Gastroesophageal sphincter (tissue), 4 donors: ENCODE measurements at places on chromosomes 2 and 18. TPM values are rescaled to one million over a fixed set of nuclear protein-coding genes. Genes with fewer than 3 reads are reported as not detected.
A peak's percentile ranks its signal among the peaks of the same experiment; 100 is the strongest.

GRCh38 chr2:239540174-239540573, 139.4 kb upstream of the HDAC4 start:
- H3K27me3 ChIP-seq = no peaks in the 10 kb centered on the region
- no peaks in the 10 kb centered on the region for H3K4me1 ChIP-seq

GRCh38 chr2:167869200-167869599, 378.2 kb downstream of the STK39 start:
- no peaks in the 10 kb centered on the region for H3K27me3 ChIP-seq
- H3K4me3 ChIP-seq = no peak overlapping the region
- ATAC-seq = no peak
- H3K36me3 ChIP-seq = no peaks in the 10 kb centered on the region
- H3K27ac ChIP-seq = no peak overlapping the region

- no peaks in the 10 kb centered on the region for H3K4me1 ChIP-seq
- H3K4me3 ChIP-seq = no peak overlapping the region
- H3K36me3 ChIP-seq = no peaks in the 10 kb centered on the region
- H3K27ac ChIP-seq = no peak overlapping the region
- H3K27me3 ChIP-seq = no peaks in the 10 kb centered on the region
These were observed 17.3 kb downstream of the C2orf42 start for GRCh38 chr2:70173520-70173919.

DNA sequence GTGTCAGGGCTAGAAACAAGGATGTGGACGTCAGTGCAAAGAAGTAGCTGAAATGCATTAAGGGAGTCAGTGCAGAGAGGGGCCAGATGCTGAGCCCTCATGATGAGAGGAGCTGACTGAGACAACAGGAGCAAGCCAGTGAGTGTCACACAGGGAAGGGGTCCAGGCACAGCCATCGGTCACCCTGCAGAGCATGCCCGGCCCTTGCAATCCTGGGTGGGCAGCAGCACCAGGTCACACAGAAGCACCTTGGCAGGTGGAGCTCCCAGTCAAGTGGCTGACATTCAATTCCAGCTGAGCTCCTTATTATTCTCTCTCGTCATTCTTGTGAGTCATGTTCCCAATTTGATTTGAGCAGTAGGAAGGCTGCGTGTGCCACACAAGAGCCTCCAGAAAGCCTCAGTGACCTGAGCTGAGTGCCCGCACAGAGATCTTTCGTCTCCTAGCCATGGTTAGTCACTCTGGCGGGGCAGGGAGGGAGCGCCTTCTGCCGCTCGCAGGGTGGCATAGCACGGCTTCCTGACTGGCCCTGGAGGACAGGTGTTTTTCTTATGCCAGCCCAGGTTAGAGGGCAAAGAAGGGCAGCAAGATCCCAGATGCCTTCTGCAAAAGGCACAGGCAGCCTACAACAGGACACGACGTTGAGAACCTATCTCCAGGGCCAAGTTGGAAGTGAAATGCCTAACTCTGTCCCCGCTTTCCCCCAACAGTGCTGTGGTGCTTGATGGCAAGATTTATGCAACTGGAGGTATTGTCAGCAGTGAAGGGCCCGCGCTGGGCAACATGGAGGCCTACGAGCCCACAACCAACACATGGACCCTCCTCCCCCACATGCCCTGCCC, 220.9 kb downstream of the ATAD2B start:
- H3K36me3 ChIP-seq = no peaks in the 10 kb centered on the region
- no peaks in the 10 kb centered on the region for H3K4me1 ChIP-seq
- H3K4me3 ChIP-seq = no peak overlapping the region
- H3K27ac ChIP-seq = peak overlapping the region; percentile 70

DNA sequence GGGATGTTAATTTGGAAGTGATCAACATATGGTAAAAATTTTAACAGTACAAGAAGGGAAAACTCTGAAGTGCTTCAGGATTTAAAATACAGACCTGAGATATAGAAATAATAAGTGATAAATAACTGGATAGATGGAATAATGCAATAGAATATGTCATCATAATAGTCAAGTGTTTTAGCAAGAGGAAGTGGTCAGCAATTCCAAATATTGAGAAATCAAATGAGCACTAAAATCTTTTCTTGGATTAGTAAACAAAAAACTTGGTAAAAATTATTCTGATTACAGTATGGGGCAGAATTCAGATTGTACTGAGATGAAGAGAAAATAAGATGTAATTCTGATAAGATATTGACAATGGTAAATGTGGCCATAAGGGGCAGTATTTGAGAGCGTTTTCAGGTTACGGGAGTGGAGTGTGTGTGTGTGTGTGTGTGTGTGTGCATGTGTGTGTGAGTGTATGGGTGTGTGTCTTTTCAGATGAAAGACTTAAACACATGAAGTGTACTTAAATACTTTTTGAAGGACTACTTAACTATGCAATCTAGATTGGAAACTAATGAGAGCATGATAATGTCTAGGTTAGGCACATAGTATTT, 217.9 kb upstream of the ITGA4 start:
- ATAC-seq = no peak
- no peaks in the 10 kb centered on the region for H3K27me3 ChIP-seq
- no peaks in the 10 kb centered on the region for H3K36me3 ChIP-seq
- no peak overlapping the region for H3K27ac ChIP-seq

GRCh38 chr2:126797622-126798275, 100.9 kb upstream of the TEX51 start:
- no peak overlapping the region for H3K4me3 ChIP-seq
- ATAC-seq = no peak
- no peaks in the 10 kb centered on the region for H3K36me3 ChIP-seq
- no peak overlapping the region for H3K27ac ChIP-seq
- no peaks in the 10 kb centered on the region for H3K4me1 ChIP-seq

GRCh38 chr2:16243411-16243996, 303.2 kb downstream of the MYCN start:
- H3K4me3 ChIP-seq = no peak overlapping the region
- no peaks in the 10 kb centered on the region for H3K4me1 ChIP-seq
- H3K27ac ChIP-seq = no peak overlapping the region
- ATAC-seq = no peak
- H3K36me3 ChIP-seq = no peaks in the 10 kb centered on the region

DNA sequence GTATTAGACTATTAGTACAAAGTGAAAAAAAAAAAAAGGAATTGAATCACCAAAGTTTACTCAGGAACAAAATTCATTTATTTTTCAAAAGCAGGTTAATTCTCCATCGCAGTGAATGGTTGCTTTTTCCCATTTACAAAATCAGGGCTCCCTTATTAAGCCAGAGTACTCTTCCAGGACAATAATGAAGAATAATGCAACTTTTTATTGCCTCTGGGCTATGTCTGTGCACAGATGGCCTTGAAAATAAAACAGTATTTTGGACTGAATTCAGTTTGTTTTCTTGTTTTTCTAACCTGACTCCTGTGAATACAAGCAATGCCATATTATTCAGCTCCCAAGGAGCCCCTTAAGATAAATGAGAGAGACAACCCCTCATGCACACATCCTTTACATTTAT, 246.8 kb downstream of the KCNS3 start:
- no peak overlapping the region for H3K27ac ChIP-seq
- no peaks in the 10 kb centered on the region for H3K27me3 ChIP-seq
- H3K36me3 ChIP-seq = no peaks in the 10 kb centered on the region

GRCh38 chr2:37563375-37564015, 107.9 kb downstream of the CDC42EP3 start:
- H3K4me1 ChIP-seq = peaks cover 10% of the 10 kb centered on the region
- H3K4me3 ChIP-seq = no peak overlapping the region
- H3K27ac ChIP-seq = peak overlapping the region; percentile 44

GRCh38 chr2:12704378-12704777, 12.4 kb upstream of the TRIB2 start:
- no peaks in the 10 kb centered on the region for H3K36me3 ChIP-seq
- no peak for ATAC-seq
- no peaks in the 10 kb centered on the region for H3K4me1 ChIP-seq
- no peaks in the 10 kb centered on the region for H3K27me3 ChIP-seq
- H3K27ac ChIP-seq = no peak overlapping the region
- no peak overlapping the region for H3K4me3 ChIP-seq

GRCh38 chr18:5717256-5717655, 173.5 kb upstream of the EPB41L3 start:
- no peak overlapping the region for H3K27ac ChIP-seq
- H3K4me1 ChIP-seq = no peaks in the 10 kb centered on the region
- peaks cover 14% of the 10 kb centered on the region for H3K27me3 ChIP-seq
- no peak for ATAC-seq
- H3K36me3 ChIP-seq = no peaks in the 10 kb centered on the region

Gene TMX3
- 30.5 TPM for total RNA-seq

Gene FAM161A
- 2.5 TPM for total RNA-seq

Gene INHBB
- 4.2 TPM for total RNA-seq

Gene CCDC85A
- total RNA-seq = 7.0 TPM
